ENCODE measurements at places on chromosomes 2 and 18.

DNA sequence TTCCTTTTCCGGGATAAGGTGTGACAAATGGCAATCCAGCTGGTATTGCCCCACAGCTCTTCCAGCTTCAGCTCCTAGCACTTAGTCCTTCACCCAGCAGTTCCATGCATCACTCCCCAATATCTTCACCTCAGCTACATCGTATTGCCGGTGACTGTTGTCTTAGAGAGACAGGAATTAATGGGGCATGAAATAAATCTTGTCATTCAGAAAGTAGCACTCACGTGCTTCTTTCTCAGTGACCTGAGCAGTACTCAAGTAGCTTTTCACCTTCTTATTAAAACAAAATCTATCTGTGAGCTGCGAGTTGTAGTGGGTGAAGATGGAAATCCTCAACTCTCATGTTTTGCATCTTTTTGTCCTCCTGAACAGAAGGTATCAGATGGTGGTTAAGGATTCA is 72.8 kb downstream of the PTH2R start:
- DNase-seq: no peak

- no peak for DNase-seq
Measured at GRCh38 chr2:152411154-152411553, 76.2 kb downstream of the FMNL2 start.

GRCh38 chr2:98408155-98408554 is 36.5 kb upstream of the INPP4A start:
- no peak for DNase-seq

DNA sequence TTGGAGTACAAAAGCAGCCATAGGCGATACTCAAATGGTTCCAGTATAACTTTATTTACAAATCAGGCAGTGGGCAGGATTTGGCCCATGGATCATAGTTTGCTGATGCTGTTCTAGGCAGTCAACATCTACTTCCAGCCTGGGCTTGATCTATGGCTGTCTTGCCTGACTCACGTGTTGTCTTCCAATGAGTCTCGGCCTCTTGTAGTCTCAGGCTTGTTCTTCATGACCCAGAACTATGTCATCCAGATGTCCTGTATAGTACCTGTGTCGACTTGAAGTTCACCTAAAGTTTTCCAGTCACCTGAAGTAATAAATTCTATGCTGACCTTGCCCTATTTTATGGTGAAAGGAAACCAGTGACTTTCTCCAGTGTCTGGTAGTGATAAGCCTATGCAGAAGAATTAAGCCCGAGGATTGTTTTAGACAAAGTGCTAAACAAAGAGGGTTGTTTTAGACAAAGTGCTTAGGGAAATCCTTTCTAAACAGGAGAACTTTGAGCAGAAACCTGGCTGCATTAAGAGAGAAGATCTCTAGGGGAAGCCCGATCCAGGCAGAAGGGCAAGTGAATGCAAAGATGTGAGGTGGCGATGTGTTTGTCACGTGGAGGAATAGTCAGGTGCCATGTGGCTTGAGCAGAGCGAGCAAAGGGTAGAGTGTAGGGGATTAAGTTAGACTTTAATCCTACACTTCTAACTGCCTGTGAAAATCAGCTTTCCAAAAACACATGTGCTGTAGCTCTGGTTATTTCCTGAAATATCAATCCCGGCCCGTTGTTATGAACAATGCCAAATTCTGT is 8.5 kb upstream of the THNSL2 start:
- DNase-seq: no peak

- no peak for DNase-seq
Measured at GRCh38 chr2:22238967-22239366, 1115.2 kb downstream of the TDRD15 start.

DNA sequence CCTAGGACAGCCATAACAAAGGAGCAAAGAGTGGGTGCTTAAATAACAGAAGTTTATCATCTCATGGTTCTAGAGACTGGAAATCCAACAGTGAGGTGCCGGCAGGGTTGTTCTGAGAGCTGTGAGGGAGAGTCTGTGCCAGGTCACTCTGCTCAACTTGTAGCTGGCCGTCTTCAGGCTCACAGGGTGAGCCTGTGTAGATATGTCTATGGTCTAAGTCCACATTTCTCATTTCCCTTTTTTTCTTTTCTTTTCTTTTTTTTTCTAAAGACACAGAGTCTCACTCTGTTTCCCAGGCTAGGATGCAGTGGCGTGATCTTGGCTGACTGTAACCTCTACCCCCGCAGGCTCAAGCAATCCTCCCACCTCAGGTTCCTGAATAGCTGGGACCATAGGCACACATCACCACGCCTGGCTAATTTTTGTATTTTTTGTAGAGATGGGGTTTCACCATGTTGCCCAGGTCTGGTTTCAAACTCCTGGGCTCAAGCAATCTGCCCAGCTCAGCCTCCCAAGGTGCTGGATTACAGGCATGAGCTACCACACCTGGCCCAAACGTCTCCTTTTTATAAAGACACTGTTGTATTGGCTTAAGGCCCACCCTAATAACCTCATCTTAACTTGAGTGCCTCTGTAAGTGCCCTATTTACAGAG is 142.2 kb downstream of the SP3 start:
- DNase-seq: no peak

All from left colon (tissue), 2 donors.